Suppressor macrophage treated with lipopolysaccharide for 1 hour (primary cell): ENCODE measurements at places on chromosomes 2 and 18.

- no peak for DNase-seq
These were observed 71.1 kb upstream of the HK2 start for GRCh38 chr2:74762789-74763188.

DNA sequence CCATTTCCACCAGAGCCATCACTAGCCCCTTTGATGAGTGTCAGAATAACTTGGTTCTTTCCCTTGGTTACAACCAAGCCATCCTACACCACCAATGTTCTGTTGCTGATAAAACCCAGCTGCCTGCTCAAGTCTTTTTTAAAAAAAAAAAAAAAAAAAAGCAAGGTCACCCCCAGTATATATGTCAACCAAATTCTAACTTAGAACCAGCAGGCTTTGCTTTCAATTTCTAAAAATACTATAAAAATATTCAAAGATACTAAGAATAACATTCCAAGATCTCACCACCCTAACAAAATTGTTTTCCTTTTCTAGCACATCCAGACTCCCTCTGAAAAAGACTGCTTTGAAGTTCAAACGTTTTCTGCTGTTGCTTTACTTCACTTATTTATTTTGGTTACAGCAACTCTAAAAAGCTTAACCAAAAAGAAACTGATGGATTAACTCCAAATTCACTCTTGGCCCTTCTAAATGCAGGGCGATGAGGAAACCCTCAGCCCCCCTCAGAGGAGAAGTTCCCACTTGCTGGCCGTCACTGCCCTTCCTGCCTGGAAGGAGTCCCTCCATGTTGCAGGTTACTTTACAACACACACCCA is 10.9 kb downstream of the UXS1 start:
- DNase-seq: no peak

GRCh38 chr2:142734231-142734630 is 143.2 kb upstream of the KYNU start:
- no peak for DNase-seq

- no peak for DNase-seq
These were observed 2.4 kb downstream of the FABP1 start for GRCh38 chr2:88125344-88125923.

- no peak for DNase-seq
These were observed 121.3 kb upstream of the GULP1 start for GRCh38 chr2:188170356-188170755.

GRCh38 chr2:222969491-222969890 is 82.5 kb upstream of the KCNE4 start:
- DNase-seq: no peak

GRCh38 chr2:172969609-172970008 is 106.0 kb upstream of the MAP3K20 start:
- no peak for DNase-seq

DNA sequence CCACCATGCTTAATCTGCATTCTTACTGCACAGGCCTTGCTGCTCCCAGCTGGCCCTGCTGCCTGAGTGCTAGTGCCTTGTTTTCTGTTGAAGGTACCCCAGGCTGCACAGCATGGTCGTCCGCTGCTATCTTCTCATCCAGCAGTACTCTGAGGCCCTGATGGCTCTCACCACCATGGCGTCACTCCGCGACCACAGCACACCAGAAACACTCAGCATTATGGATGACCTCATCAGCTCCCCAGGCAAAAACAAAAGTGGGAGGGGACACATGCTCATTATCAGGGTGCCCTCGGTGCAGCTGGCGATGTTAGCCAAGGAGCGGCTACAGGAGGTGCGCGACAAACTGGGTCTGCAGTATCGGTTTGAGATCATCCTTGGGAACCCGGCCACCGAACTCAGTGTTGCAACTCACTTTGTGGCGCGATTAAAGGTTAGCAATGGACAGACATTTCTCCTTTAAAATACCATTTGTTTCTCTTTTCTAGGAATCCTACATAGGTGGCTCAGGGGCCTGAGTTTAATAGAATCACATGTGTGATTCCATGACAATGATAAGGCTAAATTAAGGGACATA is 110.5 kb downstream of the ESCO1 start:
- DNase-seq: no peak

GRCh38 chr2:9247786-9248185 is 41.2 kb downstream of the ASAP2 start:
- DNase-seq: no peak

GRCh38 chr2:39150102-39150562 is 29.3 kb upstream of the SOS1 start:
- DNase-seq: no peak

DNA sequence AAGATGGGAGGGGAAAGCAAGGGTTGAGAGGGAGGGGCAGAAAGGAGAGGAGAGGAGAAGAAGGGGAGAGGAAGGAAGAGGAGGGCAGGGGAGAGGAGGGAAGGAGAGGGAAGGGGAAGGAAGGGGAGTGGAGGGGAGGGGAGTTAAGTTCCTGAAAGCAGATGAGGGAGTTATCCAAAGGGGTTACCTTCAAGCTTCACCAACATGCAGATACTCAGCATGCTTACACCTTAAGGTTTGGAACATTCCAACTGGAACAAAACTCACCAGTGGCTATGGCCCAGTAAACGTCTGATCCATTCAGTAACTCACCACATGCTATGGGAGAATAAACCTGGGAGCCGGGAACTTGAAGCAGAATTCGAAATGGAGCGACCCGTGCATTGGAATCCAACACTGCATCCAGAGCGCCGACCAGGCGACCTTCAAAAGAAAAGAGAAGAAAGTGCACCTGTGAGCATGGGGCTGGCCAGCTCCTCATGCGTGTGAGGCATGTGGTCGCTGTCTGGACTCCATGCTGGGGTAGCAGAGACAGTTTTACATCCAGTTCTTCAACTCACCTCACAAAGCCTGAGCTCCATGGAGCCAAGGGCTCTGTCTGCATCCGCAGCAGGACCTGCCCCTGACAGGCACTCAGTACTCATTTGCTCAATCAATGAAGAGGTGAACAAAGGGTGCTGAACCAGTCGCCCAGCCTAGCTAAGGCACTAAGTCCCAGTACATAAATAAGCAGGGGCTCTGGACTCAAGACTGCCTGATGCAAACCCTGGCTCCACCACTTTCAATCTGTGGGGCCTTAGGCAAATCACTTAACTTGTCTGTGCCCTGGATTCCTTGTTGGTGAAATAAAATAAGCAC is 61.0 kb downstream of the TBC1D8 start:
- no peak for DNase-seq

DNA sequence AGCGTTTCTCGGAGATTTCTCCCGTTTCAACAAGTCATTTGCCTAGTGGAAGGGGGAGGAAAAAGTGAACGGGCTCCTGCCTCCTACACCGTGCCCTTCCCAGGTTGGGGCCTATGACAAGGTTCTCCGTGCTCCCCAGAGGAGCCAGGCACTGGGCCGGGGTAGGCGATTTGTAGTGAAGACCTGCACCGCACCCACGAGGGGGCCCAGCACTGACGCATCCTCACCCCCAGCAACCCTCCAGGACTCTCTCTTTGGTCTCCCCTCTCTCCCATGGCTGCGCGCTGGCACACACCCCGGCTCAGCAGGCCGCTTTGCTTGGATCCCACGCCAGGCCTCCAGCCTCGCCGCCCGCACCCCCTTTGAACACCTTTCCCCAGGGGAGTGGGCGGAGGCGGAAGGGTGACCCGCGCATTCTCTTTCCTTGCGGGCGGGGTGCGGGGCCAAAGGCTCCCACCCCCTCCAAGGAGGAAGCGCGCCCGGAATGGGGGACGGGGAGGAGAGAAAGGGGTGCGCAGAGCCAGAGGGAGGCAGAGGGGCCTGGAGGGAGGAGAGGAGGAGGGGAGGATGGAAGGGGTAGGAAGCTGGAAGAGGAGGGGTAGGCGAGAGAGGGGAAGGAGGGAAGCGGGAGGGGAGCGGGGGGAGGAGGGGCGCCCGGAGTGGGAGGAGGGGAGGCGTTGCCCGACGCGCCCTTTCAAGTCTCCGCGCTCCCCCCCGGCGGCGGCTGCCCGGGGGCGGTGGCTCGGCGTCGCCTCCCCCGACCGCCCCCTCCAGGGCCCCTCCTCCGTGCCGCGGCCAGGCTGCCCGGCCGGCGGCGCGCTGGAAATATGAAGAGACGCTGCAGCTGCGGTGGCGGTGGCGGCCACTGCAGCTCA is at the start of gene APCDD1:
Gene APCDD1 (plus strand): TSS at position 830 of the 875 bp plus-strand sequence. CDS start 347 bp downstream, outside the sequence.
- DNase-seq: peak; percentile 45

- no peak for DNase-seq
These were observed 17.2 kb upstream of the HK2 start for GRCh38 chr2:74816540-74817303.

DNA sequence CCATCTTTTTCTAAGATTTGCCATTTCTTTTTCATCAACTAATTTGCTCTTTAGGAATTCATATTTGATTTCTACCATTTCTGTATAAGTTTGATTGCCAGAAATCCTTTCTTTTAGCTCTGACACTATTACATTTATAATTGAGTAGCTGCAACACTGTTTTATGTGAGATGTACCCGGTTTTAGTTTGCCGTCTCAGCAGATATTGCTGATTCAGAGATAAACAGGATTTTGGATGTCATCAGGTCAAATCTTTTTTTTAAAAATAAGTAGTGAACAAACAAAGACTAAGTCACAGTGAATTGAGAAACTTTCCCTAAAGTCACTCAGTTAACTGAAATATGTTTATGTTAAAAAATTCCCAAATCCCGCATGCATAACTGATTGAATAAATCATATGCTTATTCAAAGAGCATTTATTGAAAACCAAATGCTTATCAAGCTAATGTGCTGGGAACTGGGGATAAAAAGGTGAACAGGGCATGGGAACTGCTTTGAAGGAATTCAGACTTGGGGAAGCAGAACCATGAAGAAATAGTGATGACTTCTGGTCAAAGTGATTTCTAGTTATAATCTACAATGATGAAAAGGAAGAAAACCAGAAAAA is 19.5 kb upstream of the CCDC102B start:
- DNase-seq: no peak

DNA sequence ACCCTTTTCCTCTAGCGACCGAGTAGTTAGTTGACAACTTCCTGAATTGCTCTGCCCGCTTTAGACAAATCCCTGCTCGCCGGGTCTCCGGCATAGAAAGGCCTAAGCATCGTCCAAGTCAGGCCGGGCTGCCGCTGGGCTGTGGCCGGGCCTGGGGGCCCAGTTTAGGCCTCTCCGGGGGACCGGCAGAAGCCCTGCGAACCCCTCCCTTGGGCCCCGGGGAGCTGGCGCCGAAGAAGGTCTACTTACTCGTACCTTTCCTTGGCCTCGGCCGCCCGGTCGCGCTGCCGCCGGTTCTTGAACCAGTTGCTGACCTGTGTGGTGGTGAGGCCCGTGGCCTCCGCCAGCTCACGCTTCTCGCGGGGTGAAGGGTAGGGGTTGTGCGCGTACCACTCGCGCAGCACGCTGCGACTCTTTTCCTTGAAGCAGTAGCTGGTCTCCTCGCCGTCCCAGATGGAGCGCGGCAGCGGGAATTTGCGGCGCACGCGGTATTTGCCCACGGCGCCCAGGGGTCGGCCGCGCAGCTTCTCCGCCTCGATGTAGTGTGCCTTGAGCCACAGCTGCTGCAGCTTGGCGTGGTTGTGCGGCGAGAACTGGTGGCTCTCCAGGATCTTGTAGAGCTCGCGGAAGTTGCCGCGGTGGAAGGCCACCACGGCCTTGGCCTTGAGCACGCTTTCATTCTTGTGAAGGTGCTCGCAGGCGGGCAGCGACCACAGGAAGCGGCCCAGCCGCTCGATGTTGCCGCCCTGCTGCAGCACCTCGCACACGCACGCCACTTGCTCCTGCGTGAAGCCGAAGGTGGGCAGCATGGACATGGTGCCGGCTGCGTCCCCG is 739 bp downstream of the SIX2 start:
- peak; percentile 49 for DNase-seq

DNA sequence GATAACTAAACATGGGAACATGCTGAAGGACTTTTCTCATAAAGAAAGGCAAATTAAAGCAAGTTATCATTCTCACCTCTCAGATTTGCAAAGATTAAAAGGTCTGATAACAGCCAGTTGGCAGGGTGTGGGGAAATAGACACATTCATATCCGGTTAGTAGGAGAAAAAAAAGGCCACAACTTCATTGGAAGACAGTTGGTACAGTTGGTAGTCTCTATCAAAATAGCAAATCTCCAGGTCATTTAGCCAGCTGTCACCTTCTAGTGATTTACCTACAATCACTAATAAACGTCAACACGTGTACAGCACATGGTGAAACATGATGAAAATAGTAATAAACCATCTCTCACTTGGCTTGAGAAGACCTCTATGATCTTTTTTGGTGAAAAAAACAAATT is 16.6 kb downstream of the INPP5D start:
- no peak for DNase-seq

DNA sequence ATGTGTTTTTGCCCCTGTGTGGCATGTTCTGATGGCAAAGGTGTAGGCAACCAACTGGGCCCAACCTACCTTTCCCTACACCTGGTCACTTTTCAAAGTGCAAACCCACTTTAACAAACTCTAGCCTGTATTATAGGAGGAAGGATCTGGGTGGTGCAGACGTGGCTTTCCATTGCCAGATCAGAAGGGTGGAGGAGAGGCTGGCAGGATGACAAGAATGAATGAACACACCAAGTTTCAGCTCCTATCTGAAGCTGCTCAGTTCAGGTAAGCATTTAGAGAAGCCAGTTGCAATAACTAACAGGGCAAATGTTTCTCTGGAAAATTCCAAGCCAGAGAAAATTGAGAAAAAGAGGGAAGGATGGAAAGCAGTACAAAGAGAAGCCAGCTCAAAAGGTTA is 707 bp upstream of the SERPINB7 start:
- no peak for DNase-seq

GRCh38 chr2:195535911-195536522 is 121.0 kb upstream of the SLC39A10 start:
- peak; percentile 87 for DNase-seq

DNA sequence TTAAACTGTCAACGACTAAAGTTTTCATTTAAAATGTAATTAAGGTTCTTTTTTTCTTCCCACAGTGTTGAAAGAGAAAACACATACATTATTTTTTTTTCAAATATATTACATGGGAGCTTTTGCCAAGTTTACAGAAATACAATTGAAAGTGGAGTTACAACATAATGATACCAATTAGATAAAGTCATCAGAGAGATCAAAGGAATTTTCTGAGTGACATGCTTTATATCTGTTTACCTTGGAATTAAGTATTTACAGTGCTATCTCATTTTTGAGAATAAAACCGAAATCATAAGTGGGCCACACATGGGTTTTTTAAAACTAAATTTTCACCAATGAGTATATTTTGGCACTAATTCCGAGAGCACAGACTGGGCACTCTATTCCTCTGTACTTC is 165.2 kb downstream of the RAPGEF4 start:
- DNase-seq: no peak

GRCh38 chr18:35415511-35416073 is 38.5 kb upstream of the ZNF396 start:
- DNase-seq: peak; percentile 75

DNA sequence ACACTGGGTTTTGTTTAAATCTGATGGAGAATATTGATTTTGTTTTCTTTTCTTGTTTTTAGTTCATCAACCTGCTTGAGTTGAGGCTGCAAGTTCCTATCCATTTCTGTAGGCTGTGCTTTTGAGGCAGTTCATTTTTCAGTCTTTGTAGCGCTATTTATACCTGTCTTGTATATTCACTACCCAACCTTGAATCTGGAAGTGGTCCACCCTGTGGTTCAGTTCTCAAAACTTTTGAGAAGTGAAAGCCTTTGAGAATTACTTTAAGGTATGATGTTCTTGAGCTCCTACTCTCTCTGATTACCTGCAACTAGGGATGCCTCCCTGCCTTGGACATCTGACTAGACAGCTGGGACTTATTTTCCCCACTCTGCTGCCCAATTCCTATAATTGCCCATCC is 53.5 kb upstream of the KCNE4 start:
- DNase-seq: no peak
